Subcutaneous adipose tissue (tissue), 4 donors: ENCODE measurements at places on chromosomes 13 and 19. TPM values are rescaled to one million over a fixed set of nuclear protein-coding genes. Genes with fewer than 3 reads are reported as not detected.

The FPR1 gene
- total RNA-seq = 35.7 TPM

The NKPD1 gene
- not detected for total RNA-seq

The ZNF709 gene
- total RNA-seq = 3.1 TPM

The GFY gene
- total RNA-seq = not detected

The NCCRP1 gene
- total RNA-seq = not detected

The SMIM44 gene
- total RNA-seq = not detected

The C13orf42 gene
- not detected for total RNA-seq

The ACP5 gene
- 85.7 TPM for total RNA-seq

The SNRNP70 gene
- 155 TPM for total RNA-seq

The NLRP9 gene
- not detected for total RNA-seq

The KCNJ14 gene
- total RNA-seq = 1.0 TPM

The RABAC1 gene
- total RNA-seq = 142 TPM

The SWSAP1 gene
- 1.0 TPM for total RNA-seq

The ICAM1 gene
- 21.9 TPM for total RNA-seq

The CGB8 gene
- not detected for total RNA-seq

The LAIR1 gene
- 25.3 TPM for total RNA-seq

The GARIN5A gene
- total RNA-seq = not detected

The LRRC25 gene
- total RNA-seq = 32.0 TPM

The ZNF841 gene
- total RNA-seq = 26.8 TPM

The DZIP1 gene
- total RNA-seq = 8.5 TPM

The ZFR2 gene
- not detected for total RNA-seq

The FPR3 gene
- 3.2 TPM for total RNA-seq

The FSD1 gene
- total RNA-seq = not detected

The CFD gene
- total RNA-seq = 2,663 TPM

The RXFP2 gene
- not detected for total RNA-seq

The MICOS13 gene
- total RNA-seq = 48.6 TPM

The PPAN gene
- total RNA-seq = 14.2 TPM

The ZBTB7A gene
- total RNA-seq = 35.7 TPM

The ZNF677 gene
- total RNA-seq = 15.1 TPM

The PTGIR gene
- 2.6 TPM for total RNA-seq

The FBN3 gene
- total RNA-seq = not detected

The TNFAIP8L1 gene
- total RNA-seq = 1.5 TPM

The CAMSAP3 gene
- not detected for total RNA-seq

The GRIN3B gene
- total RNA-seq = not detected

The ZNF625 gene
- 4.4 TPM for total RNA-seq

The OR1M1 gene
- total RNA-seq = not detected

The TDRD3 gene
- total RNA-seq = 33.2 TPM

The ZNF227 gene
- 18.3 TPM for total RNA-seq

The WASF3 gene
- 34.8 TPM for total RNA-seq

The EVI5L gene
- 12.1 TPM for total RNA-seq

The ZNF30 gene
- total RNA-seq = 1.8 TPM

The TLE6 gene
- 1.8 TPM for total RNA-seq

The CCDC8 gene
- 3.6 TPM for total RNA-seq

The WDR87 gene
- not detected for total RNA-seq

The ZNF540 gene
- total RNA-seq = 2.1 TPM

The ZNF69 gene
- total RNA-seq = 23.5 TPM

The CABP5 gene
- not detected for total RNA-seq

The OR4F17 gene
- not detected for total RNA-seq

The ZNF460 gene
- total RNA-seq = 49.1 TPM

The KPTN gene
- 3.9 TPM for total RNA-seq
